ENCODE measurements at places on chromosomes 2 and 18. TPM values are rescaled to one million over a fixed set of nuclear protein-coding genes. Genes with fewer than 3 reads are reported as not detected.
A peak's percentile ranks its signal among the peaks of the same experiment; 100 is the strongest.

ANKRD62 gene
- total RNA-seq, result not detected

PRKRA gene
- total RNA-seq, result 53.2 TPM

APCDD1 gene
- total RNA-seq, result 0.51 TPM

HOXD11 gene
- total RNA-seq, result not detected

HOXD13 gene
- total RNA-seq, result not detected

GRCh38 chr18:23209796-23210195 is 74.5 kb downstream of the CABLES1 start:
- H3K27ac ChIP-seq, result no peak overlapping the region
- peaks cover 8% of the 10 kb centered on the region for H3K36me3 ChIP-seq
- DNase-seq, result no peak
- H3K27me3 ChIP-seq, result no peaks in the 10 kb centered on the region

GRCh38 chr2:206993396-206993911 is 54.1 kb downstream of the CPO start:
- no peaks in the 10 kb centered on the region for H3K36me3 ChIP-seq
- H3K4me3 ChIP-seq, result no peak overlapping the region
- H3K27ac ChIP-seq, result no peak overlapping the region
- no peaks in the 10 kb centered on the region for H3K27me3 ChIP-seq

DNA sequence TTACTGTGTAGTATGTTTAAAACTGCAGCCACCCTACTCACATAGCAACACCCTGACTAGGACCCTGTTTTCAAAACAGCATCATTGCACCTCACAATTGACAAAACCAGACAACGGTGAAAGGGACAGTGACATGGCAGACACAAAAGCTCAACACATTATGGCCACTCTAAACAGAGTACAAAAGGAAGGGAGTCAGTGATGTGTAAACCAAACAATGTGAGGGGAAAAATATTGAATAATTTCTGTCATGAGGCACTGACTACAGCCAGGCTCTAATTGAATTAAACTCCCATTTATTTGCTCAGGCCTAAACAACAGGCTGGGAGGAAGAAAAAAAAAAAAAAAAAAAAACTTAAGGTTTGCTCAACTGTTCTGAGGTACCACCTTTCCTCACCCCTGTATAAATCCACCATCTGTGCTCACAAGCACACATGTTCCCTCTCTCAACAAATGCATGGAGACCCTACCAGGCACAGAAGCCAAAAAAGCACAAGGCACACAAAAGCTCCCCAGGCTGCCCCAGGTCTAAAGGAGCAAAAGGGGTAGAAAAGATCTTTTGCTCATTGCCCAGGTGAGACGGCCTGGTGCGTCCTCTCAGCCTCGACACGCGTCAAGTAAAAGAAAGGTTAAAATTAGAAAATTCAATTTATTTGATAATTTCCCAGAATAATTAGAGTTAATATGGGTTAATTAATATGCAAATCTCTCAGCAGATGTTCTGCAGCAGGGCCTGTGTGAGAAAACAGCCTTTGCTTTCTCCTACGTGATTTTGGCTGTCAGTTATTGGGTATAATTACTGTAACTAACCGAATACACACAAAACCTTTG is 80.9 kb downstream of the ZEB2 start:
- no peaks in the 10 kb centered on the region for H3K36me3 ChIP-seq
- no peaks in the 10 kb centered on the region for H3K4me1 ChIP-seq
- no peaks in the 10 kb centered on the region for H3K27me3 ChIP-seq
- H3K4me3 ChIP-seq, result no peak overlapping the region

DNA sequence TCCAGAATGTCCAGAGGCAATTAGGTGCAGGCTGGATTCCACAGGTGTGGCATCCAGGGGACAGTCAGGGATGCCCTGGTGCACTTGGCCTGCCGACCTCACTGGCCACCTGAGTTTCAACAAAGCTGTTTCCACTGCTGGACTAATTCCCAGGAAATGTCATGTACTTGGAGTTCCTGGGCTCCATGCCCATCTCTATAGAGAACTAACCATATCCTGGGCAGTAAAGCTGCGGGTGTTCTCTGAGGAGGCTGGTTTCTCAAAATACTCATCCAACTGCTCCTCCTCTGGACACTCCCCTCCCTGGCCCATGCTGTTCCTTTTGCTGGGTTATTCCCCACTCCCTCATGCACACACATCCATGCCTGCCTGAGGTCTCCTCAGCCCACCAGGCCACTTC is 161.9 kb upstream of the SKOR2 start:
- peaks cover 85% of the 10 kb centered on the region for H3K27me3 ChIP-seq
- peaks cover 5% of the 10 kb centered on the region for H3K36me3 ChIP-seq
- no peak overlapping the region for H3K4me3 ChIP-seq
- no peak for DNase-seq

DNA sequence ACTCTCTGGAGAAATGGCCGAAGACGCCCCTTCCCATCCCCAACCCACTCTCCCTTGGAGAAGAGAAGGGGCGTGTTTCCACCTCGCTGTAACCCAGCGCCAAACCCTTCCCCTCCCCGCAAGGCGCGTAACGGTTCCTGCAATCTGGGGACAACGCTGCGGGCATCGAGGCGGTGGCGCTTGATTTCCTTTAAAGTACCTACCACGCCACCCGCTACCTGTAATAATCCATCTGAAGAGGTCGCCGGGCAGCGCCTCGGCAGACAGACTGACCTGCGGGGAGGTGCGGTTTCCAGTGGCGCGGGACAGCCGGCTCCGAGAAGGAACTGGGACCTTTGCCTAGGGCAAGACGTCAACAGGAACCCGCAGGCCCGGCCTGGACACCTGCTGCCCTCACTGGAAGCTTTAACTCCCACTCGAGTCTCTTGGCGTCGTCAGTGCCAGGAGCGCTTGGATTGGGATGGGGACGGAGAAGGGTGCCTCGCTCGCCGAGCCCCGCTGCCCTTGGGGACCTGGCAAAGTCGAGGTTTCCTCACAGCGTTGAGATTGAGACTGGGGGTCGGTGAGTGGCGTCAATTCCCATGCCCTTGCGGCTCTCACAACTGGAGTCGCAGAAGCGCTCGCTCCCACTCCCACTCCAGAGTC is at the start of gene CYP1B1:
Gene CYP1B1, minus strand, starts transcription at position 645 of the 645 bp plus-strand sequence. CDS start 763 bp downstream, outside the sequence.
- peaks cover 43% of the 10 kb centered on the region for H3K36me3 ChIP-seq
- H3K4me1 ChIP-seq, result peaks cover 25% of the 10 kb centered on the region
- no peak for DNase-seq
- H3K27me3 ChIP-seq, result no peaks in the 10 kb centered on the region
- peak within 1 kb of the TSS; percentile 95 for H3K27ac ChIP-seq
- peak within 1 kb of the TSS; percentile 88 for H3K4me3 ChIP-seq

- H3K27ac ChIP-seq, result no peak overlapping the region
- no peaks in the 10 kb centered on the region for H3K27me3 ChIP-seq
- no peak for DNase-seq
- no peaks in the 10 kb centered on the region for H3K36me3 ChIP-seq
Measured at GRCh38 chr2:15554525-15555218, 6.5 kb downstream of the NBAS start.

DNA sequence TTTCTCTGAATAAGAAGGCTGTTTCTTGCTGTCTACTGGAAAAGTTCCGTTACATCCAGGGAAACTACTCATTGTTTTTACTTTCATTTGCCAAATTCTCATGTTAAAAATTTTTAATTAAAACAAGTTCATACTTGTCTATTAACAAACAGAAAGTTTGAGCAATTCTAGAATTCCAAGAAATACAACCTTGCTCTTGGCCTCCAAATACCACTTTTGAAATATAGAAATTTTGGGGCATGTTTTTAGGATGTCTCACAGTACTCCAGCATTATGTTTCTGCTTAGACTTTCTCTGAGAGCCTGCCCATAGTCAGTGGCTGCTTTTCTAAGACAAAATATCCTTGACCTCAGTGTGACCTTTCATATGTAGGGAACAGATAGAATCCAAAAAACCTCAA is 228.7 kb upstream of the RND3 start:
- H3K4me3 ChIP-seq, result no peak overlapping the region
- H3K27ac ChIP-seq, result no peak overlapping the region
- no peaks in the 10 kb centered on the region for H3K4me1 ChIP-seq
- H3K27me3 ChIP-seq, result no peaks in the 10 kb centered on the region

GRCh38 chr2:222799262-222799918 is 61.4 kb upstream of the ACSL3 start:
- no peaks in the 10 kb centered on the region for H3K27me3 ChIP-seq
- no peak overlapping the region for H3K4me3 ChIP-seq
- H3K36me3 ChIP-seq, result no peaks in the 10 kb centered on the region
- H3K27ac ChIP-seq, result no peak overlapping the region

DNA sequence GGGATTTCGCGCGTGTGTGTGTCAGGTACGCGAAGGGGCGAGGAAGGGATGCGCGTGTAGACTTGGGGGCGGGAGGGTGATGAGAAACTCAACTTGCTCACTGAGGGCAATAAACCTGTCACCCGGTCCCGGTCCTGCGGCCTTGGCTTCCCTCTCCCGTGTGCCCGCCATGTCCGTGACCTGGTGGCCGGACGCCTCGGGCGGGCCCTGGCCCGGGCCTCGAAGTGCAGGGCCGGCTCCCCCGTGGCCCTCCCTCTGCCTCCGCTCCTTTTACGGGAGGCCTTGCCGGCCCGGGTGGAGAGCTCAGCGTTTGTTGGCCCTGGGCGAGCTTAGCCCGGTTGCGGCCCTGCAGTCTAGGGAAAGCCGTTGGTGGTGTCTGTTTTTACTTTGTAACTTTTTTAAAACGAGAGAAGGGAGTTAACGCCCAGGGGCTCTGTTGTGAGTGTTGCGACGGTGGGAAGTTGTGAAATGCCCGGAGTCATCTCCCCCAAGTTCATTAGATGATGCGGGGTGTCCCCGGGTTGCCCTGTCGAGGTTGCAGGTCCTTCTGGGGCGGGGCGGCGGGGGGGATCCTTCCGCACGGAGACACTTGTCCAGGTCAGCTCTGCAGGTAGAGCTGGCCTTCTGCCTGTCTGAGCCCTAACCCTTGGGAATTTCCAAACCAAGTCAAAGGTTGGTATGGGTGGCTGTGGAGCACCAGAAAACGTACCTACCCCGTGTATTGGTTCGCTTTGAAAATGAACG is 883 bp downstream of the SMCHD1 start:
- H3K27me3 ChIP-seq, result no peaks in the 10 kb centered on the region
- peak overlapping the region; percentile 92 for H3K4me3 ChIP-seq
- H3K36me3 ChIP-seq, result peaks cover 44% of the 10 kb centered on the region
- peak overlapping the region; percentile 95 for H3K27ac ChIP-seq
- peaks cover 9% of the 10 kb centered on the region for H3K4me1 ChIP-seq

Measured in Calu3 (cell line).